Activated B cell treated with CpG ODN at 0.5 μM for 24 hours (primary cell): ENCODE measurements at places on chromosomes 13 and 19. TPM values are rescaled to one million over a fixed set of nuclear protein-coding genes. Genes with fewer than 3 reads are reported as not detected.
A peak's percentile ranks its signal among the peaks of the same experiment; 100 is the strongest.

The OR4F17 gene
- total RNA-seq = 0.29 and 0.82 TPM in 2 replicates

DNA sequence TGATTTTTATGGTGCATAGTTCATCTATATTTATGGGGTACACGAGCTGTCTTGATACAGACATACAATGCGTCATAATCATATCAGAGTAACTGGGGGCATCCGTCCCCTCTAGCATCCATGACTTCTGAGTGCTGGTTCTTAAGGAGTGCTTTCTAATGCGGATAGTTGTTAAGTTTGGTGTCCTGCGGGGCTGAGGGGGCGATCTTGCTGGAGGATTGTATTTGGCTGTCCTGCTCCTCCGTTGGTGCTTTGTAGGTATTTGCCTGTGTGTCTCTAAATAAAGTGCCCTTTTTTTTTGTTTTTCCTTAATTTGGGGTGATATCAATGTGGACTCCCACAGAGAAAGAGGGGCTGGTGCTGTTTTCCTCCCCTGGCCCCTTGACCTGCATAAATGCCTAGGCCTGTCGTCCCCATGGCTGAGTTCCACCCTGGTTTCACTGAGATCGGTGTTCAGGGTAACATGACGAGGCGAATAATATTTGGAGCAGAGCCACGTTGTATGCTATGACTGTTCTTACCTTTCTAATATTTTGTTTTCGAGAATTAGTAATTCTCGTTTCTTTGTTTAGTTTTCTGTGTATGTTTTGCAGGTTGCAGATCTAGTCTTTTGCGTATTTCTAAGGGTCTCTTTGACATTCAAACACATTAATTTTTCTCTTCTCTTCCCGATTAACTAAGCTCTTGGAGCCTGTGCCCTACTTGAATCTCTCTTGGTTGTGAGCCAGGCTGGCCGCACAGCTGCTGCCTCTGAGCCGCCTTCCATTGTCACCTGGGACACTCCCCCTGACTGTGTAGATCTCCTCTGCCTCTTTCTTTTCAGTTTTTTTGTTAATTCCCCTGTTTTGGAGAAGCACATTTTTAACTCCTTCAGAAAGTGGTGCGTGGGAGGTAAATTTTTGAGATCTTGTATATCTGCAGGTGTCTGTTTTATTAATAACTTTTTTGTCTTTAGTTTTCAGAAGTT lies 100.3 kb downstream of the ARHGEF7 start:
- H3K27ac ChIP-seq = no peak overlapping the region
- H3K36me3 ChIP-seq = peaks cover 49% of the 10 kb centered on the region
- no peak for DNase-seq
- peaks cover 43% of the 10 kb centered on the region for H3K4me1 ChIP-seq
- H3K4me3 ChIP-seq = no peak overlapping the region

DNA sequence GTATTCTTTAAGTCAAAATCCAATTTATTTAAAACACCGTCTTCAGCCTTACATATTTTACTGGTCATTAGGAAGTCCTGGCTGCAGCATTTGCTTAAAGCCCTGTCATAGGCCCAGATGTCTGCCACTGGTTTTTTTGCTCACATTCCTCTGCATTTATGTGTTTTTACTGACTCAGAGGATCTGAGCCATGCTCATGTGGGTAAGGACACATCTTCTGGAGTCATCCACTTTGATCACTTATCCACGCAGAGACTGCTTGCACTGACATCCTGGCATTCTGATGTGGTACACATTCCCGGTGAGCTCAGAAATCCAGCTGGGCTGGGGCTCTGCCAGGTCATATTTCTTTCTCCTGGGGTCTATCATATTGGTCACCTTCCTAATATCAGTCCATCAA lies 531.7 kb upstream of the ARGLU1 start:
- H3K27me3 ChIP-seq = no peaks in the 10 kb centered on the region
- H3K4me1 ChIP-seq = no peaks in the 10 kb centered on the region
- no peak overlapping the region for H3K27ac ChIP-seq
- no peak overlapping the region for H3K4me3 ChIP-seq
- H3K36me3 ChIP-seq = no peaks in the 10 kb centered on the region

- H3K27ac ChIP-seq = no peak overlapping the region
- H3K36me3 ChIP-seq = peaks cover 1% of the 10 kb centered on the region
- peaks cover 37% of the 10 kb centered on the region for H3K4me1 ChIP-seq
- no peak overlapping the region for H3K4me3 ChIP-seq
Observed at GRCh38 chr13:22110368-22110767, 439.5 kb downstream of the FGF9 start.

The SIGLECL1 gene
- not detected in 2 replicates for total RNA-seq

DNA sequence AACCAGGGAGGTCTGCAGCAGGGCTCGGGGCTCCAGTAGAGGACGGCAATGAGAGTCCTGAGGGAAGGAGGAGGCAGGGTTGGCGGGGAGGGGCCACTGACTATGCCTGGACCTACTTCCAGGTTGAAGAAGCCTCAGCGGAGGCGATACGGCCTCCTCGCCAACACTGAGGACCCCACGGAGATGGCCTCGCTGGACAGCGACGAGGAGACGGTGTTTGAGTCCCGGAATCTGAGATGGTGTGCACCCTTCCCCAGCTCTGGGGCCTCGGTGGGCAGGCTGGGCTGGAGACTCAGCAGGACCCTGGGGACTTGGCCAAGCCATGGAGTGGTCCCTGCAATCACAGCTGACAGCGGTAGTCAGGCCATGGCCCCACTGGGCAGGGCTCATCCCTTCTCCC lies 1.7 kb downstream of the FAM174C start:
- no peak for DNase-seq
- peak overlapping the region; percentile 85 for H3K27ac ChIP-seq
- peak overlapping the region; percentile 84 for H3K4me3 ChIP-seq
- peaks cover 49% of the 10 kb centered on the region for H3K36me3 ChIP-seq
- H3K4me1 ChIP-seq = peaks cover 35% of the 10 kb centered on the region

DNA sequence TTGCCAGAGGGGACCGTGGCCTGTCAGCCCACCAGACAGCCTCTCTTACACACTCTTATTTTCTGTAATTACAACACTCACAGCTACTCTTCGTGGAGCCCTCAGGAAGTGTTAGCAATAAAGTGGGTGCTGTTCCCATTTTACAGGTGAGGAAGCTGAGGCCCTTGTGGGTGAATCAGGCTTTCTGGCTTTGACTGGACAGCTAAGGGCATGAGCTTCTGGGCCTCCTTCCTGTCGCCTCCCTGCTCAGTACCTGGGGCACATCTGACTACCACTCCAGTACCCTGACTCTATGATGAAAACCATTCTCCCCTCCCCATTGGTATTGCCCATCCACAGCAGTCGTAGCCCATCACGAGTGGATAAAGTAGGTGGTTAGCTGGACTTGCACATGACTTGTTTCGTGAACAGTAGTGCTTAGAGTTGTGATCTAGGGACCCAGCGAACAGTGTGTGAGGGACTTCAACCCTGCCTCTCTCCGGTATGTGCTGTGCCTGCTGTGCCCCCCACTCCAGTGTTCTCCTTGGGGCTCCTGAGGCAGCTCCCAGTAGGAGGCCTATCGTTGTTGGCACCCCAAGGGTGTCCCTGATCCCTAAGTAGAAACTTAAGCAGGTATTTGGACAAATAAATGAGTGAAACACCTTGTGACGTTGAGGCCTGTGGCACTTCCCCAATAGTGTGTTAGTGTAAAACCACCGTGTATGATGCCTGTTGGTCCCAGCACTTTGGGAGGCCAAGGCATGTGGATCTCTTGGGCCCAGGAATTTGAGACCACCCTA lies 38.6 kb downstream of the GATAD2A start:
- peak overlapping the region; percentile 78 for H3K27ac ChIP-seq
- no peaks in the 10 kb centered on the region for H3K27me3 ChIP-seq
- H3K36me3 ChIP-seq = peaks cover 21% of the 10 kb centered on the region

The PRRG2 gene
- 1.8 and 2.2 TPM in 2 replicates for total RNA-seq

GRCh38 chr13:96089749-96090239 lies at the start of gene HS6ST3:
Gene HS6ST3 (plus strand): TSS chr13:96090107.
- H3K4me3 ChIP-seq = peak within 1 kb of the TSS; percentile 36
- H3K4me1 ChIP-seq = peaks cover 10% of the 10 kb centered on the region
- no peak for DNase-seq
- no peaks in the 10 kb centered on the region for H3K36me3 ChIP-seq

- no peaks in the 10 kb centered on the region for H3K4me1 ChIP-seq
- H3K27me3 ChIP-seq = no peaks in the 10 kb centered on the region
- H3K36me3 ChIP-seq = no peaks in the 10 kb centered on the region
- no peak overlapping the region for H3K4me3 ChIP-seq
Observed at GRCh38 chr13:103703246-103703645, 637.0 kb upstream of the SLC10A2 start.

The TMC4 gene
- total RNA-seq = not detected in 2 replicates

The PROZ gene
- not detected in 2 replicates for total RNA-seq

GRCh38 chr19:7783991-7784423 lies 21.0 kb downstream of the CLEC4M start:
- H3K4me3 ChIP-seq = no peak overlapping the region
- no peaks in the 10 kb centered on the region for H3K36me3 ChIP-seq
- peaks cover 25% of the 10 kb centered on the region for H3K27me3 ChIP-seq
- H3K4me1 ChIP-seq = peaks cover 11% of the 10 kb centered on the region

The COPE gene
- total RNA-seq = 182 and 253 TPM in 2 replicates

The ZIK1 gene
- total RNA-seq = 16.2 and 18.1 TPM in 2 replicates

The ATP8B3 gene
- 2.3 and 3.9 TPM in 2 replicates for total RNA-seq

DNA sequence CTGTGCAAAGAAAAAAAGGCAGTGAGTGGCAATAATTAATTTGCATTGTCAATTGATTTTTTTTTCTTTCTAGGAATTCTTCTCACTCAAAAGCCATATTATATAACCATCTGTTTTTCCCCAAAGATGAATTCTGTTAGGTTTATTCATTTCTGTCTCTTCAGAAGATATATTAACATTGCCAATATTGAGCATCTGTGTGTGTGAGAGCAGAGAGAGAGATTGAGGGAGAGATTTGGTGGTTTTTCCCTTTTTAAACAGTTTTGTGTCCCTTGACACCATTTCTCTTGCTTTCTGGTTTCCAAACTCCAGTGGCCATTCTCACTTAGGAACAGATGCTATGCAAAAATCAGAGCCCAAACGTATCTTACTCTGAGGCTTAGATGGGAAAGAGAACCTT lies 112.5 kb downstream of the LACC1 start:
- DNase-seq = no peak
- H3K4me1 ChIP-seq = no peaks in the 10 kb centered on the region
- no peak overlapping the region for H3K27ac ChIP-seq
- no peaks in the 10 kb centered on the region for H3K36me3 ChIP-seq

GRCh38 chr19:7562646-7563393 lies 27.3 kb downstream of the PNPLA6 start:
- no peak overlapping the region for H3K27ac ChIP-seq
- H3K36me3 ChIP-seq = peaks cover 29% of the 10 kb centered on the region
- H3K27me3 ChIP-seq = no peaks in the 10 kb centered on the region
- no peaks in the 10 kb centered on the region for H3K4me1 ChIP-seq
- DNase-seq = no peak
